Iris pigment epithelial cell (primary cell): ENCODE measurements at places on chromosomes 2 and 18.
A peak's percentile ranks its signal among the peaks of the same experiment; 100 is the strongest.

DNA sequence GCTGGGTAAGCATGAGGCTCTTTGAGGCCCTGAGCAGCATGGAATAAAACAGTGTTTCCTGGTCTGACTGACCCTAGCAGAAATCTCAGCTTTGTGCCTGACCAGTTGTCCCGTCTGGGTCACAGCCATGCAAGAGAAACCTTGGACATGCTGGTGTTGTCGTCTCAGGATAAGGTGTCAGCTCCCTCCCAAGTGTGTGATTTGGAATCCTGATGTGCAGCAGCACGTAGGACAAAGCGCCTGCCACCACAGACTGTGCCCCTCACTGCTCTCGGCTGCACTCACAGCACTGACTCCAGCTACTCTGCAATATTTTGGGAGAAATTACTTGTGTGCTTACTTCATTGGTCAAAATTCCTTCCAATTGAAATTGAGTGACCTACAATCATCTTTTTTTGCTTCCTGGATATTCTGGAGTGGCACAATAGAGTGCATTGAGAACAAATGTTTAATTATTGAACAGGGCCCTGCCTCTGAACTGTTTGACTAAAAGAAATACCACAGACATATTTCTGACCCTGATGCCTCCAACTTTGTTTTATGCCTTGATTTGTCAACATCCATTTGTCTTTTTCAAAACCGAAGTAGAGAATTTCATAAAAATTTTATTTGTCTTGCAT lies 352.4 kb downstream of the SOCS6 start:
- no peak for DNase-seq

GRCh38 chr2:240997856-240998705 lies at the start of gene SNED1:
Gene SNED1, plus strand, starts transcription at chr2:240998618. Its CDS starts 220 bp downstream, at chr2:240998838.
- DNase-seq: peak; percentile 85

DNA sequence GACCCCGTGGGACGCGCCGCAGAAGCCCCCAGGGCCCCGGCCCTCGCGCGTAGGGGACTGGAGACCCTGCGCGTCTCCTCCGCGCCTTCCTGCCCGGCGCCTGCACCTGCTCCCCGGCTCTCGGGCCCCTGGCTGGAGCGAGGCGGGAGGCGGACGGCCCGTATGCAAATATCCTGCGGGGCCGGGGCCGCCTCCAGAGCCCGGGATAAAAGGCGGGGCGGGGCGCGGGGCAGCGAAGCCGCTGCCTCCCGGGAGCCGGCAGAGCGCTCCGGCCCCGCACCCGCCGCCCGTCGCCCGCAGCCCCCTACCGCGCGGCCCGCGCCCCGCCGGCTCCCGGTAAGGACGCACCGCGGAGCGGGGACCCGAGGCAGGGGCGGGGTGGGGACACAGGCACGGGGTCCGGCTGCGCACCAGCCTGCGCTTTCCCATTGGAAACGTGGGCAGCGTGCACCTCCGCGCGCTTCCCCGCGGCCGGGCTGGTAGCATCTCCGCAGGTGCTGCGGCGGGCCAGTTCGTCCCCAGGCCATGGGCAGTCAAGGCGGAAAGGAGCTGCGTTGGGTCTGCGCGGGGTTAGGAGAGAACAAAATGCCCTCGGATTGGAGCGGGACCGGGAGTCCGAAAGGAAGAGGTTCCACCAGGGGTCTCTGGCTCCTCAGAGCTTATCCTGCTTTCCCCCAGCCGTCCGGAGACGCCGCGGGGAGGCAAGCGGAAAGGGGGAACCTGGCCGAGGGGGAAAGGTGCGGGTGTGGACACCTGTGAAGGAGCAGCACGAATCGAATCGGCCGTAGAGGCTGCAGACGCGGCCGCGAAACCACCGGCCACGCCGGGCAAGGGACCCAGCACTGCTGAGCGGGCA lies at the start of gene ATP6V1C2:
TSS of gene ATP6V1C2 (plus strand) at position 235 of the 856 bp plus-strand sequence. CDS start 1,220 bp downstream, outside the sequence.
- no peak for DNase-seq

DNA sequence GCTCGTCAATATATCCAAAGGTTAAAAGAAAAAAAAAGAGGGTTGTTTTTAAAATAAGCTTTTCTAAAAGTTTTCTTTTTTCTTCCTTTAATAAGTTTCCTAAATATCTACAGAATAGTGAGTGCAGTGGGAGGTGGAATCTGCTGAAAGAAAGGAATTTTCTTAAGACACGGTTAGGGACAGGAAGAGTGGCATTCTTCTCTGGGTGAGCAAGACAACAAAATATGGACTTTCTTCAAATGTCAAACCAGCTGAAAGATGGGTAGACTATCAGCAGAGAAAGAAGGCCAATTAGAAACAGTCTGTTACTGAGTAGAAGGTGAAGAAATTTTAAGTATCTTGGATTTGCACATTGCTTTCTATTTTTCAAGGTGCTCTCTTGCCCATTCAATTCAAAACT lies 222.7 kb upstream of the PIK3C3 start:
- DNase-seq: no peak

DNA sequence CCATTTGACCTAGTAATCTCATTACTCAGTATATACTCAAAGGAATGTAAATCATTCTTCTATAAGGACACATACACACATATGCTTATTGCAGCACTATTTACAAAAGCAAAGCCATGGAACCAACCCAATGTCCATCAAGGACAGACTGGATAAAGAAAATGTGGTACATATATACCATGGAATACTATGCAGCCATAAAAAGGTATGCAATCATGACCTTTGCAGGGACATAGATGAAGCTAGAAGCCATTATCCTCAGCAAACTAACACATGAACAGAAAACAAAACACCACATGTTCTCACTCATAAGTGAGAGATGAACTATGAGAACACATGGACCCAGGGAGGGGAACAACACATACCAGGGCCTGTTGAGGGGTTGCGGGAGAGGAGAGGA lies 214.5 kb downstream of the NBAS start:
- peak; percentile 12 for DNase-seq

DNA sequence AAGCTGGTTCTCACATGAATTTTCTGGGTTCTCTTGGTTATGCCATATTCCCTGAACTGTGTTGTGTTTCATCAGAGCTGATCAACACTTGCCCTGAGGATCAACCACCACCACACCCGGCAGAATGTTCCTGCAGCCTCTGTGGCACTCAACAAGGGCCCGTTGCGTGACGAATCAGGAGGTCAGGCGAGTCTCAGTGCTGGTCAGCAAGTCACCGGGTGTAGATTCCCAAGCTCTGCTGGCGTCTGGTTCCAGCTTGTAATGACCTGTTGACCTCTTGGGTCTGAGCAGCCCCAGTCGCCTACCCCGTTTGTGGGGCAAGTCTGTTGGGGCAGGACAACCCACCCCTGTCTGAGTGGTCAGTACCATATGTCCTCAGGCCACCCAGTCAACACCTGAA lies 46.0 kb downstream of the ADCY3 start:
- no peak for DNase-seq

- DNase-seq: no peak
These were observed 136.0 kb downstream of the MYO3B start for GRCh38 chr2:170313992-170314348.

DNA sequence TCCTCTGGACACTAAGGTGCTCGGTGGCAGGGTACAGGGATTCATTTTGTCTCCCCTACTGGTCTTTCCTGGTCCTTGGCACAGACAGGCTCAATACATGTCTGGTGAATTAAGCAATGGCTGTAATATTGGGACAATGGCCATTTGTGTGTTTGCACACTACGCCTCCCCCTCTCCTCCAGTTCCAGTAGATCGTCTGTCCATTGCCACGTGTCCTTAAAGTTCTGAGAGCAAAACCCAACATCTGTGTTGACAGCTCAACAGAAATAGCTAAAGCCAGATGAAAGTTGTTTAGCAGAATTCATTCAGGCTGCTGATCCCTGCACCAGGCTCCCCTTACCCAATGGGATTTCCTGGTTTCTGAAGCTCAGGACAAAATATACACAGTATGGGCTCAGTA lies 9.0 kb upstream of the FABP1 start:
- DNase-seq: no peak

DNA sequence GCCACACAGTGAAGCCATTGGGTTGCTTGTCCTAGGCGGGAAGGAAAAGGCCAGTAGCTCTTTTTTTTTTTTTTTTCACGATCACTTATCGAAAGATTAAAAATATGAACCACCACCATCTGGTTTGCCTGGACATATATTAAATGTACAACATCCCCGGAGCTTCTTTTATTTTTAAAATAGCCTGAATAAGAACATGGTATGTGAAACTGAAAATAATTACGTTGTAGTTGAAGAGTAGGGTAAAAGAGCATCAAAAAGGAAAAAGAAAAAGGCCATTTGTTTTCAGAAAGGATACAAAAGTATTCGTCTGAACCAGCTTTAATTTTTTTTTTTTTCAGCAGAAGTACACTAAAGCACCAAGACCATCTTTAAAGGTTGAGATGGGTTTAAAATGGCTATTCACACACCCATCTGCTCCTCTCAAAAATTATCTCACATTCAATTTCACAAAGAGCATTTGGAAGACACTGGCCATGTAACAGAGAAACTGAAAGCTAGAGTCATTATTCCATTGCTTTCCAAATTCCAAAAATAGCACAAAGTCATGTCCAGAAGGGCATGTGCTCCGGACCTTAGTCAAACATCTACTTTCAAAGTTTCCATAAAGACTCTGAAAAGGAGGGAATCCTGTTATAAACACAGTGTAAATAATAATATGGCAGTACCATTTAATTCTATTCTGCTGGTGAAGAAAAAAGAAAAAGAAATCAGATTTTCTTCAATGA lies 82.9 kb downstream of the SCN3A start:
- DNase-seq: no peak

- no peak for DNase-seq
These were observed 33.5 kb upstream of the GNAL start for GRCh38 chr18:11655606-11655932.

GRCh38 chr2:163324677-163325076 lies 411.1 kb downstream of the FIGN start:
- DNase-seq: no peak

DNA sequence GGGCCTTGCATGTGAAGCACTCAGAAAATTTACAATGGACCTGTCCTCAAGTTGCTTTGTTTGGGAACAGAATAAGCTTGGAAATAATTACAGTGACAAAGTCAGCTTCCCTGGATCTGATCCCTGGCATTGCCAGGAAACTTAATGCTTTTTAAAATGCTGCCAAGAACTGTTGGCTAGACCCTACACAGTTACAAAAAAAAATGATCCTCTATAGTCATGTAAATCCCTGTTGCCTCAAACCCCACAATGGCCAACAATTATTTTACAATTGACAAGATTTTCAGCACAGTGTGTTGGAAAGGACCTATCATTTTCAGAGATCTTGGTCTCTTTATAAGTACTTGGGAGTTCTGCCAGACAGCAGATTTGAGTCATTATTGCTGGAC lies 470.4 kb upstream of the ACVR2A start:
- no peak for DNase-seq

GRCh38 chr2:177754492-177754873 lies 318.1 kb downstream of the PDE11A start:
- peak; percentile 3 for DNase-seq

DNA sequence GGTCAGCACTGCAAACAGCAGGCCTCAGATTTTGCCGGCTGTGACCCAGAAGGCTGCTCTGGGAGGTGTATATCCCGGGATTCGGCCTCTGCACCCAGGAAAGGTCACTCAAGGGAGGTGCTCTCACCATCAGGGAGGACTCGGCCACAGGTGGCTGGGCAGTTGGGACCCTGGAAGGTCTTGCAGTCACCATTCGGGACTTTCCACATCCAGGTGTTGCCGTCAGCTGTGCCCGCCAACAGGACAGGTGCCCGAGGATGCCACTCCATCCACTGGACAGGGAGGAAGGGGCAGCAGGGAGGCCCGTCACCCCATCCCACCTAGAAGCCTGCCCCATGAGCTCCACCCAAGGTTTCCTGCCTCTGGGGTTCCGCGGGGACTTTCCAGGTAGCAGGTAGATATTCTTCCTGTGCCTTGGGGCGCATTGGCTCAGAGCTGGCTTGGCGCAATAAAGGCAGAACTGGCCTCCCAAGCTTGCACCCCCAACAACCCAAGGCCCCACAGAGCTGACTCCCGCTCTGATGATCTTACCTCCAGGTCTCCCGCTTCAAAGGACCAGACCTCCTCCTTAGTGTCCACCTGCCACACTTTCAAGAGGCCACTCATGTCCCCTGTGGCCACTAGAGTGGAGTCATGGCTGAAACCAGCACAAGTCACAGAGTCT lies 3.5 kb downstream of the AAMP start:
- DNase-seq: no peak
